ENCODE measurements at places on chromosomes 4 and X. TPM values are rescaled to one million over a fixed set of nuclear protein-coding genes. Genes with fewer than 3 reads are reported as not detected.

GRCh38 chrX:22397566-22397965 is 124.9 kb downstream of the CBLL2 start:
- H3K4me1 ChIP-seq, result no peaks in the 10 kb centered on the region
- DNase-seq, result no peak
- no peaks in the 10 kb centered on the region for H3K36me3 ChIP-seq
- H3K27ac ChIP-seq, result no peak overlapping the region
- H3K4me3 ChIP-seq, result no peak overlapping the region
- no peaks in the 10 kb centered on the region for H3K27me3 ChIP-seq

- no peak for DNase-seq
- H3K4me1 ChIP-seq, result no peaks in the 10 kb centered on the region
- H3K4me3 ChIP-seq, result no peak overlapping the region
- H3K27ac ChIP-seq, result no peak overlapping the region
- H3K36me3 ChIP-seq, result no peaks in the 10 kb centered on the region
Measured at GRCh38 chr4:88831031-88831430, 133.4 kb upstream of the NAP1L5 start.

DNA sequence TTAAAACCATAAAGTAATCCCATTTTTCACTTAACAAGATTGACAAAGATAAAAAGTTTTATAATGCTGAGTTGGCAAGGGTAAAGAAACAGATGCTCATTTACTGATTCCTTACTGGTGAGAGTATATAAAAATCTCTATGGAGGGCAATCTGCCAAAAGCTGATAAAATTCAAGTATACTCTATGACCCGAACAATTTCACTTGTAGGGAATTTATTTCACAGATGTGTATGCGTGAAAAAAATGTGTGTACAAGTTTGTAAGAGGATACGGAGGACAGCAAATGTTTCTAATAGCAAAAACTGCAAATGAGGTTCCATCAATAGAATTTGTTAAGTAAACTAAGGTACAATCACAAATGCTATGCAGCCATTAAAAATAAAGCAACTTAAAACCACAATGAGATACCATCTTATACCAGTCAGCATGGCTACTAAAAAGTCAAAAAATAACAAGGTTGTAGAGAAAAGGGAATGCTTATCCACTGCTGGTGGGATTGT is 23.4 kb downstream of the DHX15 start:
- no peaks in the 10 kb centered on the region for H3K4me1 ChIP-seq
- H3K27ac ChIP-seq, result no peak overlapping the region
- H3K36me3 ChIP-seq, result no peaks in the 10 kb centered on the region
- H3K4me3 ChIP-seq, result no peak overlapping the region
- DNase-seq, result no peak

DNA sequence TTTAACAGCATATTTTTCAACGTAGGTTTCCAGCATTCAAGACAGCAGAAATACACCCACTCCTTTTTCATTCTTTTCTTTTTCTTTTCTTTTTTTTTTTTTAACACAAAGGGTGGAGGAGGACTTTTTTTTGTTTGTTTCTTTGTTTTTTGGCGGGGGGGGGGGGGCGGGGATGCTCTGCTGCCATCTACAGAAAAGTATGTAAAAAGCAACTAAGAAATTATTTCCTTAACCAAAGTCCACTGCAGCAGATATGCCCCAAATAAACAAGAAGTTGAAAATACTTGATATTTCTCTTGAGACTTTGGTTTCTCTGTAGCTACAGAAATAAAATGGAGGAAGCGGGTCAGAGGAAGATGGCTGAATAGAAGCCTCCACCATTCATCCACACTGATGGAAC is 63.2 kb upstream of the PBDC1 start:
- H3K36me3 ChIP-seq, result no peaks in the 10 kb centered on the region
- no peaks in the 10 kb centered on the region for H3K4me1 ChIP-seq
- H3K4me3 ChIP-seq, result no peak overlapping the region
- no peak overlapping the region for H3K27ac ChIP-seq
- H3K27me3 ChIP-seq, result peaks cover 13% of the 10 kb centered on the region
- no peak for DNase-seq

GRCh38 chr4:180052629-180053028 is 2190.6 kb upstream of the TENM3 start:
- H3K27ac ChIP-seq, result no peak overlapping the region
- no peak for DNase-seq
- no peaks in the 10 kb centered on the region for H3K36me3 ChIP-seq
- H3K4me1 ChIP-seq, result no peaks in the 10 kb centered on the region
- H3K27me3 ChIP-seq, result no peaks in the 10 kb centered on the region

DNA sequence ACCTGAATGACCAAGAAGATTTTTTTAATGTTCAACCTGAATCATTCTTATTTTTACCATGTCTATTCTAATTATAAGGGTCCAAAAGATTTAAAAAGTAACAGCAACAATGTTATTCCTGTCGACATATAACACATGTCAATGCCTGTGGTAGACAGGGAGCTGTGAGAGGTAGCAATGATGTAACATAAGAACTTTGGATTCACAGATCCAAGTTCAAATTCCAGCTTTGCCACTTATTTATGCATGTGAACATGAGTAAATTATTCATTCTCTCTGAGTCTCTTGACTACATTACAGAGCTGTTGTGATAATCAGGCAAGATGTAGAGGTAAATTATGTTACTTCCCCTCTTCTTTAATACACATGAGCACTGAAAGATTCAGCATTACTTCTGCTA is 54.5 kb downstream of the KLHL8 start:
- H3K4me1 ChIP-seq, result peaks cover 5% of the 10 kb centered on the region
- no peak for DNase-seq
- no peaks in the 10 kb centered on the region for H3K27me3 ChIP-seq
- no peak overlapping the region for H3K4me3 ChIP-seq
- no peaks in the 10 kb centered on the region for H3K36me3 ChIP-seq

DNA sequence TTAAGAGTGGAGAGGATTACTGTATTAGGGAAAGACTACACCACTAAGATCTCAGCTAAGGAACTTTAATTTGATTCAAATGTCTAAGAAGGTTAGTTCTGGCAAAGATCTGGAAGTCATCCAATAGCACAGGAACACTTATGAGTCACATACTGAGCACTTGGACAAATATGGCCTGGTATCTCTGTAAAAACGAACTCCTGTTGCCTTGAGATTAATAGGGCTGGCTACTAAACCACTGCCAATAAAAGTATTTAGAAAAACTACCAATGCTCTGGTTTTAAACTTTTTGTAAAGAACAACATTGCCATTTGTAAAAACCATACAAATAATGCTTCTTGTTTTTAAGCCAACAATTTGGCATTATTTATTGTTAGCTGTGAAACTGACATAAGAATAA is 70.5 kb downstream of the SEC24D start:
- peaks cover 5% of the 10 kb centered on the region for H3K36me3 ChIP-seq
- H3K27ac ChIP-seq, result no peak overlapping the region
- H3K4me1 ChIP-seq, result peaks cover 16% of the 10 kb centered on the region
- H3K27me3 ChIP-seq, result no peaks in the 10 kb centered on the region
- no peak for DNase-seq
- H3K4me3 ChIP-seq, result no peak overlapping the region

DNA sequence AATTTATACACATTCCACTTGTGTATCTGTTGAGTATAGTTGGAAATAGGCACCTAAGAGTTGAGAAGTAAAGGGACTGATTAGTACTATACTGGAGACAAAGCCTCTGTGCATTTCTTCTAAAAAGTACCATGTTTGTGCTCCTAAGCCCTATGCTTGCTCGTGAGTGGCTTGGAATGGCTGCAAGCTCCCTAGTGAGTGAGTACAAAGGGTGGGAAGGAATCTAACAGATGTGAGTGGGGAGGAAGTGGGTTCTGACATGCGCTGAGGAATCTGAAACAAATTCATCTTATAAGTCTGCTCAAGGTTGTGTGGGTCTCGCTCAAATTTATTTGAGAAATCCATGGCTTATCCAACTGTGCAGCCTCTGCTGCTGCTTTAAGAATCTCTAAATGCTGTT is 13.3 kb downstream of the SPCS3 start:
- no peaks in the 10 kb centered on the region for H3K36me3 ChIP-seq
- H3K27me3 ChIP-seq, result no peaks in the 10 kb centered on the region
- no peak for DNase-seq

DNA sequence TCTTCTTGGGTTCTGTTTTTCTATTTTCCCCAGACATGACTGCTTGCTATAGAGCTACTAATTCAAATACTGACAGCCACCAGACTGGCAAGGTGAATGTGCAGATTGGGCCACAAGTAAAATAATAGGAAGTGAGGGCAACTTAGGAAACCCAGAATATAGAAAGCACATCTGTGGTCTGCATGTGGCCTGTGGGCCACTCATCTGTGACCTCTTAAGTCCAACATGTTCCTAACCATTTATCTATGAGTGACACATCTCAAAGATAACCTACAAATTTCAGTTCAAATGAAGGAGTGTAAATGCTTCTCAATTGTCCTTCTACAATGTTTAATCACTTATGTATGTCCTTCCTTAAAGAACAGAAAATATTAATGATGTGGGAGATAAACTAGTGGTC is 128.9 kb downstream of the REELD1 start:
- no peak for DNase-seq
- no peak overlapping the region for H3K4me3 ChIP-seq
- no peaks in the 10 kb centered on the region for H3K4me1 ChIP-seq
- no peaks in the 10 kb centered on the region for H3K27me3 ChIP-seq
- no peaks in the 10 kb centered on the region for H3K36me3 ChIP-seq

GRCh38 chr4:186192066-186192612 is 772 bp downstream of the CYP4V2 start:
- DNase-seq, result peak; percentile 49
- peak overlapping the region; percentile 97 for H3K27ac ChIP-seq
- H3K27me3 ChIP-seq, result no peaks in the 10 kb centered on the region
- peaks cover 3% of the 10 kb centered on the region for H3K36me3 ChIP-seq
- H3K4me1 ChIP-seq, result no peaks in the 10 kb centered on the region
- peak overlapping the region; percentile 88 for H3K4me3 ChIP-seq

DNA sequence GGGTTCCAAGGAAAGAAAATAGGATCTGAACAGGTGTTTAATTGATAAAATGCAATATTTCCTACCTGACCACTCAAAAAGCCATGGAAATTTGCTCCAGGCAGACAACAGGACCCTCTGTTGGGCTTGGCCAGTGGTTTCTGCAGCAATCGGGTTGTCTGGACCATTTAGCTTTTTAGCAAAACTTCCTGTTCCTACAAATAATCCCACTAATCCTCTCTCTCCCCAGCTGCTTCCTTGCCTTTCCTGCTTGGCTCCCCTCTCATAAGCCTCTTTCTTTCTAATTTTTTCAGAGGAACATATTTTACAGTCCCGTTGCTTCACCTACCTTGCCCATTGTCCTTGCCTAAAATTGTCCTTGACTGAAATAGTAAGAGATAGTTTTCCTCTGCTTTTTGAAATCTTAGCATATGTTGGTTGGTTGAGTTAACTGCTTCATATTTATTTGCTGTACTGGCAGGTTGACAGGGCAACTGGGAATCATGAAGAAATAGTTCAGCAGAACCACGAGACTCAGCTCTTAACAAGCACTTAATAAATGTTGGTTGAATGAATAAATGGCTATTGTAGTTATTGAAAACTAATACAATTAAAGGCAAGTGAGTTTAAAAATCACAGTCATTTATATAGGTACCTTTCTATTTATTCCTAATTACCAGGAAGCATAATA is 259.8 kb downstream of the KCNIP4 start:
- H3K27me3 ChIP-seq, result no peaks in the 10 kb centered on the region
- no peak overlapping the region for H3K4me3 ChIP-seq
- H3K27ac ChIP-seq, result no peak overlapping the region
- H3K36me3 ChIP-seq, result no peaks in the 10 kb centered on the region
- H3K4me1 ChIP-seq, result no peaks in the 10 kb centered on the region

Gene ARX
- total RNA-seq, result not detected

Gene UBE2K
- 20.7 TPM for total RNA-seq

Gene ASB11
- total RNA-seq, result not detected

Gene CCDC160
- not detected for total RNA-seq

Gene DCTD
- total RNA-seq, result 45.7 TPM

Gene PNCK
- not detected for total RNA-seq

Data from right lobe of liver (tissue), 6 donors.